Effector CD8-positive, alpha-beta T cell (primary cell): ENCODE measurements at places on chromosomes 5 and 9.
A peak's percentile ranks its signal among the peaks of the same experiment; 100 is the strongest.

GRCh38 chr5:126389179-126389578 lies 34.0 kb upstream of the GRAMD2B start:
- no peak for DNase-seq

DNA sequence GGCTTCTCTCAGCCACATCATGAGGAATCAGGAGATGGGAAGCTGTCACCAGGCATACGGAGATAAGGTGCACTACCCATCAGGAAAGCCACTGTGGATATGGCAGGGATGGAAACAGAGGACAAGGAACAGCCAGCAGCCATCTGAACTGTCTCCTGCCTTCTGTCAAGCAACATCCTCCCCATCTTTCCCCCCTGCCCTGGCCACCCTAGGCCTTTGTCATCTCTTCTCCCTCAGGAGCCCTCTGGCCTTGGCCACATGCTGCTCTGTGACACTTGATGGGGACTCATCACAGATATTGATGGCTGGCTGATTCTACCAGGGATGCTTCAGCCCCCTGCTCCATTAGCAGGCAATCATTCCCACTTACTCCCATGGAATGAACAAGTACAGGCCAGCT lies 21.1 kb upstream of the MEIKIN start:
- no peak for DNase-seq

DNA sequence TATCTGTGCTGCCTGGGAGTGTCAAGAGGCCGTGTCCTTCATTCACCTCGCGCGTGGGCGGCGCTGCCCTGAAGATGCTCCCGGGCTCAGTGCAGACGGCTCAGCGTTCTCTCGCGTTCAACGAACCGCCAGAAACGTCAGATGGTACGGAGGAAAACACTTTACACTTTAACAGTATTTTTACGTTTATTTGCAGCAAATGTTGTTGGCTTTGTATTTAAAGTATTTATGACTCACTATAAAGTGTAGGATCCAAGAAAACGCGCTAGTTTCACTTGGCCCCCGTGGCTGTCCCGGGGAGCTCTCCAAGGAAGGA lies 544 bp upstream of the ERCC6L2 start:
- DNase-seq, result peak; percentile 36

- no peak for DNase-seq
Observed at GRCh38 chr9:32832346-32832745, 49.0 kb downstream of the TMEM215 start.

DNA sequence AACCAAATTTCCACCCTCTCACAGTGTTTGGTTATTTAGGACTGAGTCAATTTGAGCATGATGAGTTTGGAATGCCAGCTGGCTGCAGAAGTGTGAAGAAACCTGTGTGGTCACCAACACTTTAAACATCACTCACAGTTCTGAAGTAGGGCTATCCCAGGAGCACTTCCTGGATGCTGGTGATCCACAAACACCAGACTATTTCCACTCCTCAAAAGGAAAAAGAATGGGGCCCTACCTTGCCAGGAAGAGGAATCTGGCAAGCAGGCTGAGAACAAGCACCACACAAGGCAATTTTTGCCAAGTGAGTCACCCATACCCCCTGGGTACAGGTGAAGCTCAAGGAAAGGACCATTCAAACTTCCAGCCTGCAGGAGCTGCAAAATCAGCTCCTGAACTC lies 294.2 kb upstream of the PTGER4 start:
- DNase-seq, result no peak

DNA sequence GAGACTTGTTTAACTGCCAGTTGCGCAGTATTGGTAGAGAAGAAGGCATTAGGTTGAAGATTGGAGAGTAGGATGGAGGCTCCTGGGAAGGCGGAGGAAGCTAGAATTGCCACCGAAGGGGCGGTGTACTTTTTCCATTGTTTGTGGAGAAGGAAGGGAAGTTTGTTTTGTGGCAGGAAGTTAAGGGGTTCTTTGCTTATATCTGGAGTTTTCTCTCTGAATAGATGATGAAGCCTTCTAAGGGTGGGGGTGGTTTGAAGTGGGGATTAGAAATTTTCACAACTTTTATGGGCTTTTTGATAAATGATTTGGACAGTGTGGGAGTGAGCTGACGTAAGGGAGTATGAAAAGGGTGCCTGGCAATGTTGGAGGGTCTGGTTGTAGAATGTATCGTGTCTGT lies 59.3 kb downstream of the SNX30 start:
- DNase-seq, result no peak

GRCh38 chr9:94676446-94677131 lies 37.3 kb upstream of the FBP1 start:
- DNase-seq, result no peak

DNA sequence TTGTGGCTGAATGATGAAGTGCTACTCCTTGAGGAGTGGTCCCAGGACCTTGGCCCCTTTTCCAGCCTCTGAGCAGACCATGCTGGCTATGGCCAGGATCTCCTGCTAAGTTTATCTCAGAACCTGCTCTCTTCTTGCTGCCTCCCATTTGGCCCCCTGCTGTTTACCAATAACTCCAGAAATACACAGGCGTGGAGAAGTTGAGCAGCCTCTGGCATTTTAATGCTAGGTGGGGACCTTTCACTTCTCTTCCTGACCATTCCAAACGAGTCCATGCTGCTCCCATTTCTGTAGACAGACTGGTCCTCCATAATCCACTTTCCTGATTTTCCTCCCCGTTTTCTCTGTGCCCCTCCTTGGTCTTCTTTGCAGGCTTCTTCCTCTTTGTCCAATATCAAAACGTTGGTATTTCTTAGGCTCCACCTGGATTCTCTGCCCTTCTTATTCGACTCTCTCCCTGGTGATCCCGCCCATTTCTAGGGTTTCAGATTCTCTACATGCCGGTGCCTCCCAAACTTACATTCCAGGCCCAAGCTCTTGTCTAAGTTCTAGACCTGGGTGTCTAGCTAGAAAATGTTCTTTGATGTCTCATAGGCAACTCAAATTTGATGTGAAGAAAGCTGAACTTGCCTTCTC lies 33.4 kb upstream of the TNFAIP8 start:
- DNase-seq, result no peak

- DNase-seq, result no peak
Observed at GRCh38 chr5:72407541-72407940, 87.4 kb downstream of the PTCD2 start.

DNA sequence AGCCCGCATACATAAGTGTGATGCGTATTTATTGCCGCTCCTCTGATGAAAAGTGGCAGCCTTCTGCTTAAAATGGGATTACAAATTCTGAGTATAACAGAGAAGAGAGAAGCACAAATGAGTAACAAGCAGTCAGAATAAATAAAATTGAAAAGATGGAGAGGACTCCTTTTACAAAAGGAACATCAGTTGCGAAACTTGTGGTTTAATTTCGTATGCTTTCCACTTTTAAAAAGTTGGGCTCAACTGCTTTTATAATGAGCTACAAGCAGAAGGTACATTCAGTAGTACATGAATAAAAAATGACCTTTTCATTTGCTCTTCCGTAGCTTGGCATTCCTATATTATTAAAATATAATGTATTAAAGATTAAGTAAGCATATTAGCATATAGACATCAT lies 320.0 kb downstream of the FBXL17 start:
- no peak for DNase-seq

DNA sequence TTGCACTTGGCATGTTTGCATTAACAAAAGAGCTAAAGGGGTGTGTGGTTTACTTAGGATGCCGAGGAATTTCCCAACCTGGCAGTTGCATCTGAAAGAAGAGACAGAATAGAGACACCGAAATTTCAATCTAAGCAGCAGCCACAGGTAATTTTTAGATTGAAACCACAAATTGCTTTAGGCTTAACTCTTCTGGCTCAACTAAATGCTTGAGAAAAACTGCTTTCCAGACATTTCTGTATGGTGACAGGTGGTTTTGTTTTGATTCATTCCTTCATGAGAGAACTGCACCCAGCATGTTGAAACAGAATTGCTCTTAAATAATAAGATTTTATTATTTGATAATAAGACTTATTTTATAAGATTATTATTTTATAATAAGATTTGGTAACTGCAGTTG lies 21.5 kb downstream of the SECISBP2 start:
- no peak for DNase-seq

DNA sequence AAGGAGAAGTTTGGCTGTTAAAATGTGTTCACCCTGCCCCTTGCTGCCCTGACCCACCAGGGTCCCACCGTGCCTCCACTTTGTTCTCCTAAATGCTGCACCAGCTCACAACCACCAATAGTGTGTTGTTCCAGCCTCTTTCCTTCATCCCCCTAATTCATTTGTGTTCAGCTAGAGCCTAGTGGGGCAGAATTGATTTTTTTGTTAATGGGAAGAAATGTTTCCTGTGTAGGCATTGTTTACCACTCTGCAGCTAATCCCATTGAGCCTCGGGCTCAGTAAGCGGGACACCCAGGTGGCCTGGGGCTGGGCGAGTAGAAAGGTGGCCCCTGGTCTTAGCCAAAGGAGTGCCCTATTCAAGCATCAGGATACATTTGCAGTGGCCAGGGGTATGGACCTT lies 127.6 kb downstream of the MVB12B start:
- no peak for DNase-seq

DNA sequence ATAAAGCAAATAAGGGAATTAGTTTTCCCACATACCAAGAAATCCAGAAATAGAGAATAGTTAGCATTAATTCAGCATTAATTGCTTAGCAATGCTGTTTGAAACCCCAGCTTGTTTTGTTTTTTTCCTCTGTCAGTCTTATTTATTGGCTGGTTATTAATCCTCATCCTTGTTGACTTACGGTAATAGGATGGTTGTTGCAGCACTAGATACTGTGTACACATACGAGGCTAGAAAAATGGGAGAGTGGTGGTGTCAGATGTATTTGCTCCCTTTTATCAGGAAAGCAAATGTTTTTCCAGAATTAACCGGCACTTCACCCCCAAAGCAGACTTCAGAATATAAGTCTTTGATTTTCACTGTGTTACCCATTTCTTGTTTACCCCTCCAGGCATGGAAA lies 60.4 kb downstream of the ERBIN start:
- DNase-seq, result no peak

- DNase-seq, result no peak
Observed at GRCh38 chr5:100693481-100693880, 158.3 kb downstream of the FAM174A start.

DNA sequence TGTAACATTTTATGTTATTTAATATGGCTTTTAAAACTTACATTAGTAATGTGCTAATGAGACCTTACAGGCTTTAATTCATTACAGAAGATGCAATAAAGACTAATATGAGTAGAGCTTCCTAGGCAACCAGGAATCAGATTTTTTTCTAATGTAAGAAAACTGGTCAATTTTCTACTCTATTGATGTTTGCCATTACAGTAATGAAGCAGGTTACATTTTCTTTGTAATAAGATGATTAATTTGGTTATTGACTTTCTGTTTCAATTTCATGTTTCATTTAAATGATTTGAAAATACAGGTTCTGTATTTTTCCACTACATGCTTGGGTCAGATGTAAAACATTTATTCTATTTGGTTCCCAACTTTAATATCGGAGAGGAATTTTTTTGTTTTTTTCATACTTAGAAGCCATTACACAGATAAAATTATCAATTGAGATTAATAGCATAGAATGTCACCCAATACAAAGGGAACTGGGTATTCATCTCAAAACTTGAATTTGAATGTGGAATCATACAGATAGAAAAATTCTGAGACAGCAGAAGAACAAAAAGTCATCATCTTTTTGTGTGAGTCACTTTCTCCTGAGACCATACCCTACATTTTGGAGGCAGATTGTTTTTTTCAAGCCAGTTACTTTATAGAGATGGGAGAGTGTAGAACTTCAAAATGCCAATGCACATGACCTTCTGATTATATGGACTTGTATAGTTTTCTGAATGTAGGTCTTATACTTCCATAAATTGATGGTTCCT lies 133.6 kb upstream of the HMHB1 start:
- no peak for DNase-seq

DNA sequence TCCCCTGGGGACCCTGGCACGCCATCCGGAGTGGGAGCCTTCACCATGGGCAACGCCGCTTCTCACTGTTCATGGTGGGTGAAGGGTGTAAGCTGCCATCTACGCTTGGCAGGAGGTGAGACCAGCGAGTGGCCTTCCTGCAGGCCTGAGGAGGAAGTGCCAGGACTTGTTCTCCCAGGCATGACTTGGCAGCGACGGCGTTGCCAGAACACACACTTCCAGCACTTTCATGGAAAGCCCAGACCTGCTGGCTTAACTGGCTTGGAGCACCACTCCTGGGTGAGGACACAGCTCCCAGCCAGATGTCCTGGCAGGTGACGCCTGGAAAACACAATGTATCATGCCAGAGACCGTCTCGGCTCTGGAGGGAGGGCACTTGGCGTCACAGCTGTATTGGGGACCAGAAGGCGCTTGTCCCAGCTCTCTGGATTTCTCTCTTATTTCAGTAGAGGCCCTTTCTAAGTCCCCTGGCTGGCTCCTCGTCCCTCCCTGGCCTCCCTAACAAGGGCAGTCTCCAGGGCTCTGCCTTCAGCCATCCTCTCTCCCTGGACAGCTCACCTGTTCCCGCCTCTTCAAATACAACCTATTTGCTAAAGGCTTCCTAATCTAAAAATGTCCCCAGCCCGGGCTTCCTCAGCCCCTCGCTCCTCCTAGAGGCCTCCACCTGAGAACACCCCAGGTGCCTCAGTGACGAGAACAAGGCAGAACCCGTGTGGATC lies 188.3 kb downstream of the OLFM1 start:
- DNase-seq, result no peak

DNA sequence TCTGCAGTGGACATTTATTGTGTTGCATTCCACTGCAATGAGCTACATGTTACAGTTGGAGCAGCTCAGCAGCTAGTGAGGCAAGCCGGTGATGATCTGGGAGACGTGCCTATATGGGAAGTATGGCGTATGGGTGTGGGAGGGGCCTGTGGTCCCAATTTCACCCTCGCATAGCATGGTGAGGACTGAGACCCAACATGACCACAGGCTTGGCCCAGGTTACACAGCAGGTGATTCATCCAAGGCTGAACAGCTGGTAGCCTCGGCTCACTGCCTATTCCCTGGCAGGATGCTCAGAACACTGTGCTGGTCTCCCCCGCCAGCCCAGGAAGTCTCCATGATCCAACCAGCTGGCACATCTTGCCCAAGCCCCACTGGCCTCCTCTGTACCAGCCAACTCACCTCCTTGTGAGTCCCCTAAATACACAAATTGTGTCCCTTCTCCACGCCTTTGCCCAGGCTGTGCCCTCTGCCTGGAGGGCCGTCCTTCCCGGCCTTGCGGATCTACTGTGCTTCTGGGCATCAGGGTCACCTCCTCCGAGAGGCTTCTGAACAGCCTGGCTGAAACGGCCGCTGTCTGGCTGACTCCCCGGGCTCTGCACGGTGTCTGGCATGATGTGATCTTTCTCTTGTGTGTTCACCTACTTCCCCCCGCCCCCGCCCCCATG lies 81.4 kb downstream of the NSUN2 start:
- DNase-seq, result no peak

DNA sequence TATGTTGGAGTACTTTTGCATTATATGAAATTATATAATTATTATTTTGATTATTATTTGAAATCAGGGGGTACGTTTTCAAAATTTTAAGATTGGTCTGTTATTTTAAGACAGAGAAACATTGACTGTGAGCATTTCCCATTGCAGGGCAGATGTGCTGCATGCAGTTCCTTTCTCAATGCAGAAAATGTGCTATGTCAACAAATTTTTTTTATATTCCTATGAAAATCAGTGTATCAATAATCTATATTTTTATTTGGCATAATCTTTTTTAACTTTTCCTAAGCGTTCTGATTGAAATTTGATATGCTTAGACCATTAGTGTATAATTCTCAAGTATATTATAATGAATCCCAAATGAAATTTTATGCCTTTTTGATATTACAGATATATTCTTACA lies 41.8 kb upstream of the LRRC70 start:
- DNase-seq, result no peak

GRCh38 chr9:3049636-3050035 lies 205.7 kb upstream of the PUM3 start:
- DNase-seq, result no peak
